ENCODE measurements at places on chromosomes 7 and 10.
A peak's percentile ranks its signal among the peaks of the same experiment; 100 is the strongest.

DNA sequence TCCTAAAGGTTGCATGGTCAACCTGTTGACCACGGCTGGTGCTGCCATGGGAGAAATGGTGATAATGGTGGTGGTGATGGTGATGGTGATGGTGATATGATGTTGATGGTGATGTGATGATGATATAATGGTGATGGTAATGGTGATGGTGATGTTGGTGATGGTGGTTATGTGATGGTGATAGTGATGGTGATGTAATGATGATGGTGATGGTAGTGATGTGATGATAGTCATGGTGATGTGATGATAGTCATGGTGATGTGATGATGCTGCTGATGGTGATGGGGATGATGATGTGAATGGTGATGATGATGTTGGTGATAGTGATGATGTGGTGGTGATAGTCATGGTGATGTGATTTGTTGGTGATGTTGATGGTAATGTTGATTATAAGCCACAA lies 23.9 kb downstream of the POU6F2 start:
- DNase-seq: no peak

DNA sequence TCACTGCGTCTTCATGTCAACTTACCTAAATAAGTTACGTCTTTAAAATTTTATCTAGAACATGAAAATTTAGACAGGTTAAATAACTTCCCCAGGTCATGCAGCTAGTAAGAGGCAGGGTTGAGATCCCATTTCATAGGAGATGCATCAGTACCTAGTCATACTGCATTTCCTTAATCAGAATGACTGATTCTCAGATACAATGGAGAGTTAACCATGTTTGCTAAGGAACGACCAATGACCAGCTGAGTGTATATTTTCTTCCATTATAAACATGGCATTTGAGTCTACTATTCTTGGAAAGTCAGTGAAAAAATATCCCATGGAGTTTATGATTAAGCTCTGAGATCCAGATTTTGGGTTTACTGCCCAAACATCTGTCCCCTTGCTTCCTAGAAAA lies 39.6 kb downstream of the ENTPD1 start:
- DNase-seq: no peak

DNA sequence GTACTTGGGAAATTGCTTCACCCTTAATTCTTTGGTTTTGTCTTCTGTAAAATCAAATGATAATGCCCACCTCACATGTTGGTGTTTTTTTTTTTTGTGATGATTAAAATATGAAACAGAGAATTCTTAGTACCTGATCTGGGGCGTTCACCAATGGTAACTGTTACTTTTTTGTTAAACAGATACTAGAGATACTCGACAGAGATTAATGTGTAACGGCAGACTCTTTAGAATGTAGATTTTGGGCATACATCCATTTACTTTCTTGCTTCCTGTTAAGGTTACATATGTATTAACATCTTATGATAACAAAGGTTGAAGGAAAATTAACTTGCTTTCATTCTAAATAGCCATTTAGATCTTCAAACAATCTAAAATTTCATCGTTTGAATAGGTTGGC lies 23.3 kb downstream of the PLXDC2 start:
- no peak for DNase-seq

- DNase-seq: no peak
These were observed 23.6 kb upstream of the ITGB8 start for GRCh38 chr7:20307119-20307518.

- no peak for DNase-seq
These were observed 288.1 kb downstream of the PARD3 start for GRCh38 chr10:34526758-34527730.

GRCh38 chr7:353746-354325 lies 63.9 kb downstream of the FOXL3 start:
- no peak for DNase-seq

- DNase-seq: no peak
These were observed 661.7 kb downstream of the NRG3 start for GRCh38 chr10:82536668-82537067.

- no peak for DNase-seq
These were observed 47.0 kb upstream of the RPA3 start for GRCh38 chr7:7765422-7765821.

DNA sequence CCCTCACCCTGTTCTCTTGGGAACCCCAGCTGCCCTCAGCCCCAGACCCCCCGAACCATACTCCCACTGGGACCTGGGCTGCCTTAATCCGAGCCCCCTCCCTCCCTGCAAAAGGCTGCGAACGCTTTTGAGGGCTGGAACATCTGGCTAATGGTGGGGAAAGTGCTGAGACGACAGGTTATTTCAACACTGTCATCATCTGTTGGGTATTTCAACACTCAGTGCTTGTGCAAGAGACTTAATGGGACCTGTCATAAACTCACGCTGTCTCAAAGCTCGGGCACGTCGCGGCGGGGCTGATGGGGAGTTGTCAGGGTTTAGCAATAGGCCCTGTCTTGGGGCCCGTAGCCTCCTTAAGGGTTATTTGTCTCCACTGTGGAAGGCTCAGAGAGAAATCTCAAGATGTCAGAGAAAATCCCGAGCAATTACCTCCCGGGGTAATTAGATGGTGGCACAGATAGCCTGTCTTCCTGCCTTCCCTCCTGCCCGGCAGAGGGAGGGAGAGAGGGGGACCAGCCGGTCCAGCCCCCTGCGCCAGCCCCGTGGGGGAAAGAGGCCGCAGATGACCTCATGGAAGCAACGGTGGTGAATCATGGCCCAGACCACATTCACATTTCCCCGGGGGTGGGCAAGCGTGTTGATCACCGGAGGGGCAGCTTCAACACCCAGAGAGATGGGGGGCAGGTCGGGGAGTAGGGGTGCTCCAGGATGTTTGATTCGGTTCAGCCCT lies 88.7 kb upstream of the MYL10 start:
- peak; percentile 80 for DNase-seq

DNA sequence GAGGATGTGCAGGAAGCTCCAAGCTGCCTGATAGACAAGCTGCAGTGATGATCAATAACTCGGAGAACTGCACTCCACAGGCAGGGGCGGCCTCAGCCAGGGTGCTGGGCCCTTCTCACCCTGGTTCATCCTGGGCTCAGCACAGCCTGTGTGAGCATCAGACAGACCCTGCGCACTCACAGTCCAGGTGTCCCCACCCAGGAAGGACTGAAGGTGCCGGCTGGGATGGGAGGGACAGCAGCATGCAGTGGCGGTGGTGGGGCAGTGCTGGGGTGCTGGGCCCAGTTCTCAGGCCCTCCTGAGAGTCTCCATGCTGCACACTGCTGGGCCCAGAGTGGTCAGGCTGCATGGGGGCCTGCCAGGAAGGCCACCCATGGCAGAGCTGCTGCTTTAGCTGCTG lies 74.1 kb downstream of the ITIH5 start:
- no peak for DNase-seq

DNA sequence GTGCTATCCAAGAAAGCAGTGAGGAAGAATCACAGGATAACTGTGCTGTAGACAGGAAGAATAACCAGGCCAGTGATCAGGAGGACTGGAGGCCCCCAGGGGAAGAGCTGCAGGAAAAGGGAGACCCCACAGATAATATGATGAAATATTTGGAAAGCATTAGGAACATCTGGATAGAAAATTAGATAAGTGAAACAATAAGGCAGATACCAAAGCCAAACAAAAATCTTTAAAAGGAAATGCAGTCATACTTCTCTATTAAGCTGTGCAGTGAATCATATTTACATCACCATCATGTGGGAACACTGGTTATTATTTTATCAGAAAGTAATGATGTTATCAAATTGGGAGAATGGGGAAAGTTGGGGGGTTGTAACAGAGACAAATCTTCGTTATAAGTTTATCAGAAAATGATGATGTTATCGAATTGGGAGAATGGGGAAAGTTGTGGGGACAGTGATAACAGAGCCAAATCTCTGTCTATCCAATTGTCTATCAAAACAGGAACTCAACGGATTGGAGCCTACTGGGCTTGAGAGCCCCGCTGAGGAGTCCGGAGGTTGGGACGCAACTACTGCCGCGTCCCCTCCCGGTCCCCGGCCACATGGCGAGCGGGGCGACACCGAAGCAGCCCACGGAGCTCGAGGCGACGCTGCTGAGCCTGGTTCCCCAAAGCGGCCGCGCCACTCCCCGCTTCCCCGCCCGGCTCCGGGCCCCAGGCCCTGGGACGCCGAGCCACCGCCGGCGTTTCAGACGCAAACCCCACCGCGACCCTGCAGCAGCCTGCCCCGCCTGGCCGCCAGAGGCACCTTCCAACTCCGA lies 14.0 kb upstream of the RALA start:
- no peak for DNase-seq

DNA sequence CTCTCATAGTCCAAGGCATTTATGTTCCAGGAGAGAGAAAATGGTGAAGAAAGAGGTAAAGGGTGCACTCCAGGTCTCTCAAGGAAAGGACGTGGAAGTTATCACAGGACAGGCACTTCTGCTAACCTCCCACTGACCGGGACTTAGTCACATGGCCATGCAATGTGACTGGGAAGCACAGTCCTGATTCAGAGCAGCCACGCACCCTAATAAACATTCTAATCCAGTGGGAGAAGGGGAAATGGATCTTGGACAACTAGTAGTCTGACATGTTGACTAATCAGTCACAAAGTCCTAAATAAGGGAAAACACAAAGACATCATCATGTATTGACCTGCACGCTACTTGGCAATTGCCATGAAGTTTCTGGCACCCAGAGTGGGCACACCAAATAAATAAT lies 417.5 kb upstream of the ZMIZ1 start:
- DNase-seq: no peak

- DNase-seq: peak; percentile 94
These were observed 86.8 kb upstream of the KMT2C start for GRCh38 chr7:152522571-152523067.

DNA sequence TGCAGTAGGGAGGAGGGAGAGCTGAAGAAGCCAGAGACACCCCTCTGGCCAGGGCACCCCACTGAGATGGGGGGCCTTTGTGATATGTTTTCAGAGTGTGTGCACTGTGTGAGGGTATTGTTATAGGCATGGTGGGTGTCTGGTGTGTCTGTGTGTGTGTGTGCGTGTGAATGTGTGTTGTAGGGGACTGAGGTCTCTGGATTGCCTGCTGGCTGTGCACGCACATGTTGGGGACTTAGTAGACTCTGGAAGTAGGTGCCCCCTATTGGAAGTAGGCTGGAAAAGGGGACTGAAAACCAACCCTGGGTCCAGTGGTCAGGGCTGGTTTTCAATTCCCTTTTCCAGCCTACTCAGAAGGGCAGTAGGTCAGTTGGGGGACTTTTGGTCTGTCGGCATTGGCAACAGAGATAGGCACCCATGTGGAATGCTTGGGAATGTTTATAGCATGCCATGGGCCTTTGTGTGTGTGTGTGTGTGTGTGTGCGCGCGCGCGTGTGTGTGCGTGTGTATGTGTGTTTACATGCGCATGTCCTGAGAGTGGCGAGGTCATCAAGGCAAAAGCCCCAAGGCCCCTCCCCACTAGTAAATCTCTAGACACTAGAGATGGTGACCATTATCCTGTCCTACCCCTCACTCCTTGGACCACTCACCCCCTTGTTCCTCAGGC lies 78.8 kb downstream of the HIF1AN start:
- DNase-seq: no peak

DNA sequence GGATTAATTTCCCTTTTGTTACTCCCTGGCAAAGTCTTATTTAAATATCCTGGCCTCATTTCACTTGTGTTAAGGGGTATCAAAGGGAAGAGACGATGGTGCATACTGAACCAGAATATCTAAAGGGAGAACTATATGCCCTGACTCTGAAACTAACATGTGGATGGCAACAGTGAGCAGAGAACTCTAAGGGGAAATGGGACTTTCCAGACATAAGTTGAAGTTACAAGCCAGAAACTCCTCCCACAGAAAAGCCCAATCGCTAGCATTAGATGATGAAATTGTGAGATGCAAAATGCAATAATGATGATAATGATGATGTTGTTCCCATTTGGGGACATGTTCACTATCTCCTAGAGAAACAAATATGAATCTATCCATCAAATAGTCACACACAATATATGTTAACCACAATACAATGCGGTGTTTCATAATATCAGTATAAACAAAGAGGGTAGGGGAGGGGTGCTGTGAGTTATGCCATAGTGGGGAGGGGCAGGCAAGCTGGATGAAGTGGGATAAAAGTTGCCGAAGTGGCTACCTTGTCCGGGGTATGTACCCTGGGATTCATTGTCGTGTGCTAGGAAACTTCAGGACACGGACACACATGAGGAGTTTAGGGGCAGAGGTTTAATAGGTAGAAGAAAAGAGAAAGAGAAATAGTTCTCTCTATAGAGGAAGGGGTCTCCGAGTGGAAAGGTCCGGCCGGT lies 37.1 kb downstream of the TMEM229A start:
- no peak for DNase-seq

GRCh38 chr10:75033399-75034130 lies 77.9 kb upstream of the SAMD8 start:
- DNase-seq: no peak

DNA sequence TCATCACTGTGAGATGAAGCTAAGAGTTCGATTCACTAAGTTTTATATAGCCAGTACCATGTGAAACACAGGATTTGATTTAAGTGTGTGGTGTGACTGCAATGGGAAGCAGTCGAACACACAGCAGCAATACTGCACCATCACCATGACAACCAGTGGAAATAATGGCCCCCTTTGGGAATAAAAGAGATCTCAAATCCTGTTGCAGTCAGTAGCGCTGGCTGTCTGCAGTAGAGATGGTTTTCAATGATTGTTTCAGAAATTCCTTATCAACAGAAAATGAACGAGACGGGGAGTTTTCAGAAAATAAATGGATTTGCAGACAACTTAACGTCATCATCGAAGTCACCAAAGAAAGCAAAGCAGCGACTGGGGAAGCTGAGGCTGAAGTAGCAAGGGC lies 91.0 kb downstream of the PTPRE start:
- DNase-seq: no peak

DNA sequence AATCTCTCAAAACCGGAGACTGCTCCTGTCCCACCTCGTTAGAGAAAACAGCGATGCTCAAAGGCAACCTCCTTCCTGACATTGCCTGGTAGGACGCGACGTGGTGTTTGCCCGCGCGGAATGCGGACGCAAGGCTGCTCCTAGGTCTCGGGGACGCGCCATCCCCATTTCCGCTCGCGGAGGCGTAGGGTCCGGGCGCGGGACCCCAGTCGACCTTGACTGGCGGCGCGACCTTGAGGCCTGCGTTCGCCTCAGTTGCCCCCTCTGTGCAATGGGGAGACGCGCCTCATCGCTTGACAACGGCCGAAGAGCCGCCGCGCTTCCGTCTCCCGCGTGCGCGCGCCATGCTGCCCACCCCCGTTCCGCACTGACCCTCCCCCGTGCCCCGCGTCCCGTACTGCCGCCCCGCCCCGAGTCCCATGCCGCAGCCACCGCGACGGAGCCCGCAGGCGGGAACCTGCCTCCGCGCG lies 412 bp upstream of the PPIA start:
- DNase-seq: peak; percentile 38

GRCh38 chr10:48456361-48456804 lies 148.5 kb downstream of the ARHGAP22 start:
- no peak for DNase-seq

DNA sequence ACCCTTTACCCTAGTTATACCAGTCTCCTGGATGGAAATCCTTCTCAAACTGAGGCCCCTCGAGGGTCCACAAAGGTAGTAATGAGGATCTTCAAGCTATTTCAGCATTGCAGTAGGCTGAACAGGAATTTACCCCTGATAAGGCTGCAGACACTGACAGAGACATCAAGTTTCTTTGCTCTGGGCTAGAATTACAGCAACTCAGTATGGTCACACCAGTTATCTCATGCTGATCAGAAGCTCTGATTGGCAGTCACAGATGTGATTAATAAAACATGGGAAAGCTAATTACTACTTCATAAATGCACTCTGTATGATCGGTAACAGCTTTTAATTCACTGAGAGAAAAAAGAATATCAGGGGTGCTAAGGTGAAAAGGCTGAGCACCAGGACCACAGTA lies 30.6 kb downstream of the FAM204A start:
- no peak for DNase-seq

GRCh38 chr7:41315764-41316163 lies 387.1 kb downstream of the INHBA start:
- DNase-seq: no peak

GRCh38 chr7:80749270-80749669 lies 110.8 kb downstream of the CD36 start:
- no peak for DNase-seq

Measured in NCI-H524 (cell line).